Purkinje cell (primary cell): ENCODE measurements at places on chromosomes 16 and 17. TPM values are rescaled to one million over a fixed set of nuclear protein-coding genes. Genes with fewer than 3 reads are reported as not detected.

The PRAC1 gene
- polyA plus RNA-seq: not detected in 2 replicates

The ATP1B2 gene
- polyA plus RNA-seq: 56.0 and 70.0 TPM in 2 replicates

The NXN gene
- polyA plus RNA-seq: 0.11 TPM in 1 of 2 replicates, not detected in the other

The SLC47A1 gene
- 10.7 and 13.7 TPM in 2 replicates for polyA plus RNA-seq

The DNAJA2 gene
- 173 and 189 TPM in 2 replicates for polyA plus RNA-seq

The KCNAB3 gene
- polyA plus RNA-seq: 0.58 TPM in 1 of 2 replicates, not detected in the other

The AANAT gene
- polyA plus RNA-seq: not detected in 2 replicates

The SULT1A1 gene
- polyA plus RNA-seq: 35.1 and 39.9 TPM in 2 replicates

The UBTF gene
- polyA plus RNA-seq: 5.1 and 7.0 TPM in 2 replicates

The CTRB1 gene
- 1.4 TPM in 1 of 2 replicates, not detected in the other for polyA plus RNA-seq

The CLEC10A gene
- polyA plus RNA-seq: not detected in 2 replicates

The CHMP1A gene
- 2.6 and 4.8 TPM in 2 replicates for polyA plus RNA-seq

The TMED6 gene
- not detected in 2 replicates for polyA plus RNA-seq

The NPIPB9 gene
- polyA plus RNA-seq: 1.6 TPM in 1 of 2 replicates, not detected in the other

The LYZL6 gene
- polyA plus RNA-seq: not detected in 2 replicates

The CCL18 gene
- polyA plus RNA-seq: not detected in 2 replicates

The SLC6A2 gene
- polyA plus RNA-seq: not detected in 2 replicates

The CACNG4 gene
- 0.18 and 0.27 TPM in 2 replicates for polyA plus RNA-seq

The MYOCD gene
- polyA plus RNA-seq: not detected in 2 replicates
